ENCODE measurements at places on chromosomes 16 and 17.

- no peak for DNase-seq
These were observed 44.0 kb upstream of the CLEC18B start for GRCh38 chr16:74465281-74465680.

GRCh38 chr17:66849851-66850580, 15.1 kb downstream of the CACNG5 start:
- DNase-seq: no peak

- no peak for DNase-seq
These were observed 85.6 kb downstream of the SOX9 start for GRCh38 chr17:72206376-72206775.

- peak; percentile 39 for DNase-seq
These were observed 4.1 kb upstream of the C1QTNF1 start for GRCh38 chr17:79019632-79020584.

DNA sequence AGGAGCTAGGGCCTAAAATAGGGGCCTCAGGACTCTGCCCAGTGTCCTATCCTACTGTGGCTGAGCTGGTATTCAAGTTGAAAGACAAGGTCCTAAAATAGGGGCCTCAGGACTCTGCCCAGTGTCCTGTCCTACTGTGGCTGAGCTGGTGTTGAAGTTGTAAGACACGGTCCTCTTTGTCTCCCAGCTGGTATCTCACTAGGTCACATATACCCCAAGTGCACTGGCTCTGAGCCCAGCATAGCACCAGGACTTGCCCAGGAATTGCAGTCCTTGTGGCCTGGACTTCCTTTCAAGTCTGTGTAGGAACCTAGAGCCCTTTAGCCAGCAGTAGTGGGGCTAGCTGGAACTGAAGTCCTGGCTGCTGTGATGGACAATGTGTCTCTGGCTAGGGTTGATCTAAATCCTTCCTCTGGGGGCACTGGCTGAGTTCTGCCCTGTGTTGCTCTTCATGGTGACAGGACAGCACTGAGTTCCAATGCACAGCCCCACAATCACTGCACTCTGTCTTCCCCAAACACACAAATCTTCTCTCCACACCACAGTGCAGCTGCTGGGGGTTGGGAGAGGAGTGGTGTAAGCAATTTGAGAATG, 260.5 kb downstream of the HAPSTR1 start:
- DNase-seq: no peak

DNA sequence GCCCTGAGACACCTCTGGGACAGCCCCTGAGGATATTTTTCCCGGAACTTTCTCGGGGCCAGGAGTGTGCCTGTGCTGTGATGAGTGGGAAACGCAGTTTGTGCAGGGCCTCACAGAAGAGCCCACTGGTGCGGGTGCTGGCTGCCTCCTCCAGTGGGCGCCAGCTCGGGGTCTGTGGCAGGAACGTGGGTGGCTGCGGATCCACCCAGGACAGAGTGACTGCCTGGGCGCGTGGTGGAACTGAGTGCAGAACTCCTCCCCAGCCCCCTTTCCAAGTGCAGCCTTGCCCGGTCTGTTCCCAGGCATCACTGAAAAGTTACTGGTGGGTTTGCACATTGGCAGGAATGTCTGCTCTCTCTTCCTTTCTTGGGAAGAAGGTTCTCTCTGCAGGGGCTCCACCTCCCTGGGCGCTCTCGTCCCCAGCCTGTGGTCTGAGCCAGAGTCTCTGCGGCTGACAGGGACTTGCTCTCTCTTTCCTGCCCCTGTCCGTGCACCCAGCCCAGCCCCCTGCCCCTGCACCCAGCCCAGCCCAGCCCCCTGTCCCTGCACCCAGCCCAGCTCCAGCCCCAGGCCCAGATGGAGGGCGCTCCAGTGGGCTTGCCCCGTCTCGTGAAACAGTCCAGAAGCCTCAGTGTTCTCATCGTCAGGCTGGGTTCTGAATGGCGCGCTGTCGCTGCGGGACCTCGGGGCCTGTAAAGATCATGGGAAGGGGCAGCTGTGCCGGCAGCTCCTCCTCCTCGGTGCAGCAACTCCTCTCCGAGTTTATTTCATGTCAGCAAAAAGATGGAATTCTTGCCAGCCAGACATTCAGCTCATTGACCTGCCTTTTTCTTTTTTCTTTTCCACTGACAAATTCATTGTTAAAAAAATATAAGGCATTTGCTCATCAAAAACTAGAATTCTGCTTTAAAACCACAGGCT, 117.5 kb downstream of the BANP start:
- no peak for DNase-seq

DNA sequence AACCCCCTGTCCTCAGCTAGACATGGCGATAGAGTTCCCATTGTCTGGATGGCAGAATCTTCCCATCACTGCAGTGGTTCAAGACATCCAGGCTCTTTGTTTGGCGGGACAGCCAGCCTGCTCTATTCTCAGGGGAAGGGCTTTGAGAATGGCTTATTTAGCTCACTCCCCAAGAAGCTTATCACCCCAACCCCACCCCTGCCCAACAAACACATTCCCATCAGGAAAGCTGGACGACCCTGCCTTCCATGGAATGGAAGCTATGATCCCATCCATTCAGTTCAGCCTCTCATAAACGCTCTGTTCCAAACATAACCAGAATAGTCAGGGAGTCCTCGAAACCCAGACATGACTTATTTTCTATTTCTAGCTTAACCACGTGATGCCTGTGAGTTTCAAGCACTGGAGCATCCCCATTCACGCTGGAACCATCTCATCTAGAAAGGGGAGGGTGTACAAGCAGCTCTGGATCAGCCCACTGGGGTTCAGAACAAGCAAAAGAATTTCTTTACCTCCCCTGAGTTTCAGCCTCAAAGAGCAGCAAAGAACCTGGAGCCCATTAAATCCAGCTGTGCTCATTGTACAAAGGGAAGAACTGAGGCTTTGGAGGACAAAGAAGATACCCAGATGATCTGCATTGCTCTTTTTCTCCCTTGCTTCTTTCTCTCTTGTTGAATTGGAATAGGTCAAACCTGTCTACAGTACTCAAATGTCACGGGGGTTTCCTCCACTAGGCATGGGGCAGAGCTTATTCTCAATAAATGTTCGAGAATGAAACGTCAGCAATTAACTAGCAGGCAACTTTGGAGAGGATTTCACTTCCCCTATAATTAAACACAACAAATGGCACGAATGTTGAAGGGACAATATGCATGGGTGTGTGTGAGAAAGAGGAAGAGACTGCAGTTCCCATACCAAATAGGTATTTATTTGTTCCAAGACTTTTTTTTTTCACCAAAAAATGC, 93.1 kb downstream of the XYLT1 start:
- no peak for DNase-seq

- no peak for DNase-seq
These were observed 359.6 kb downstream of the SNX29 start for GRCh38 chr16:12336141-12336540.

DNA sequence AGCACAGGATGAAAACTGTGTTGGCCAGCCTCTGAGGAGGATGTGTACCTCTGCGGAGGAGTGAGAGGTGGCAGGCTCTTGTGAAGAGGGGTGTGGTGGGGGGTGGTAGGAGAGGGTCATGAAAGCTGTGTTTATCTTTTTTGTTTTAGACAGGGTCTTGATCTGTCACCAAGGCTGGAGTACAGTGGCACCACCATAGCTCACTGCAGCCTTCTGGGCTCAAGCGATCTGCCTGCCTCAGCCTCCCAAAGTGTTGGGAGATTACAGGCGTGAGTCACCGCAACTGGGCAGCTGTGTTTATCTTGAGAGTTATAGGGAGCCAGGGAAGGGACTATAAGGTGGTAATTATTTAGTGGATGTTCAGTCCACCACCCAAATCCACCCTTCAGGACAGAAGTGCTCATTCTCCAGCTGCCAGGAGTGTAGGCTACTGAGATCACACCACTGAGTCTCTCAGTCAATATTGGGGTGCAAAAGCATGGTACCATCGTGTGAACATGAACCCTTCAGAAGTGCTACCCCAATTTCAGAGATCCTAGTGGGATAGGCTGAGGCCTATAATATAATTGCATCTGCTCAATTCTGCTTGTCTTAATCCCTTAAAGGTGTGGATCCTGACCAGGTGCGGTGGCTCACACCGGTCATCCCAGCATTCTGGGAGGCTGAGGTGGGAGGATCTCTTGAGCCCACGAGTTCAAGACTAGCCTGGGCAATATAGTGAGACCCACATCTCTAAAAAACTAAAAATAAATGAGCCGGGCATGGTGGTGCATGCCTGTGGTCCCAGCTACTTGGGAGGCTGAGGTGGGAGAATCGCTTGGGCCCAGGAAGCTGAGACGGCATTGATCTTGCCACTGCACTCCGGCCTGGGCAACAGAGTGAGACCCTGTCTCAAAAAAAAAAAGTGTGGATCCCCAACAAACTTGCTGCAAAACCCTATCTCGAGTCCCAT, 788 bp upstream of the EXOC3L1 start:
- peak; percentile 11 for DNase-seq

DNA sequence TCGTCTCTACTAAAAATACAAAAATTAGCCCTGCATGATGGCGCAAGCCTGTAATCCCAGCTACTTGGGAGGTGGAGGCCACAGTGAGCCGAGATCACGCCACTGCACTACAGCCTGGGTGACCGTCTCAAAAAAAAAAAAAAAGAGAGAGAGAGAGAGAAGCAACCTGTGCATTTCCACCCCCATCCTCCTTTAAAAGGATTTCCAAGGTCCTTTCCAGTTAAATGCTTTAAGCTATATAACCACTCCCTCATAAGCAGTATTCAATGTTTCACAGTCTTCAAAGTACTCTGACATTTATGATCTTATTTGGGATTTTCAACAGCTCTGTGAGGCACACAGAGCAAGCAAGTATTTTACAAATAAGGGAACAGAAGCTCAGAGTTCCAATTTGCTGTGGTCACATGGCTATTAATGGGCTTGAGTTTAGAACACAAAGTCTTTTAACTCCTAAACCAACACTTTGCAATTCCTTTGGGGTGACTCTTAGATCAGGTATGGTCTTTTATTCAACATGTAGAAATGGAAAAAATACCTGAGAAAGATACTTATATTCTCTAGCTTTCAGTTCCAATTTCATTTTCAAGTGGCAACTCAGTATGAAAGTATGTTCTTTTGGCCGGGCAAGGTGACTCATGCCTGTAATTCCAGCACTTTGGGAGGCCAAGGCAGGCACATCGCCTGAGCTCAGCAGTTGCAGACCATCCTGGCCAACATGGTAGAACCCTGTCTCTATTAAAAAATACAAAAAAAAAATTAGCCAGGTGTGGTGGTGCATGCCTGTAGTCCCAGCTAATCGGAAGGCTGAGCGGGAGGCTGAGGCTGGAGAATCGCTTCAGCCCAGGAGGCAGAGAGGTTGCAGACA, 31.3 kb downstream of the SPOP start:
- no peak for DNase-seq

DNA sequence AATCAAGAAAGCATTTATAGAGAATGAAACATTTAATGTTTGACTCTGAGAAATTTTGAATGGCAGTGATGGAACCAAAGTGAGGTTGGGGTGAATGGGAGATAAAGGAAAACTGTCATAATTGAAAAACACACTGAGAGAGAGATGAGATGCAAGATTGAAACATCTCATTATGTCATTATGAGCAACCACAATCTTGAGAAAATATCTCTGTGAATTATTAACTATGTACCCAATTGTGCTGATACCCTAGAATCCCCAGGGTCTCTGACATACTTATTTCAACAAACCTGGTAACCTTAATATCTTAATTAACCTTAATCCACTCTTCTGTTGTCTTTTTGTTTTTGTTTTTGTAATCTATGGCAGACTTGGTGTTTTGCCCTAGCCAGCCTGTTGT, 143.5 kb upstream of the HLF start:
- no peak for DNase-seq

DNA sequence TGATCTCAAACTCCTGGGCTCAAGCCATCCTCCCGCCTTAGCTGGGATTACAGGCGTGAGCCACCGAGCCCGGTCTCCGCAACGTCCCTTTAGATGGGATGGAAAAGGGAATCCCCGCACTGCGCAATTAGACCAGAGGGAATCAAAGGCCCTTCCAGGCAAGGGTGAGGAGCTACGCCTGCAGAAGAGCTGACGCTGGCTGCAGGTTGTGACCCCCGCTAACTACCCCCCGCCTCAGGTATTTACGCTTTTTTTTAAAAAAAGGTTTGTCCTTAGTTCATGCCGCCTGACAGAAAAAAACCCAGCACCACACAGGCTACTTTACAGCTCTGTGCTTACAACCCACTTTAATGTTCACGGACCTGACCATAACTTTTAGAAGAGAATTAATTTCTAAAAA, 26.9 kb downstream of the ZCCHC14 start:
- no peak for DNase-seq

GRCh38 chr16:64203126-64203525, 918.7 kb downstream of the CDH11 start:
- DNase-seq: no peak

DNA sequence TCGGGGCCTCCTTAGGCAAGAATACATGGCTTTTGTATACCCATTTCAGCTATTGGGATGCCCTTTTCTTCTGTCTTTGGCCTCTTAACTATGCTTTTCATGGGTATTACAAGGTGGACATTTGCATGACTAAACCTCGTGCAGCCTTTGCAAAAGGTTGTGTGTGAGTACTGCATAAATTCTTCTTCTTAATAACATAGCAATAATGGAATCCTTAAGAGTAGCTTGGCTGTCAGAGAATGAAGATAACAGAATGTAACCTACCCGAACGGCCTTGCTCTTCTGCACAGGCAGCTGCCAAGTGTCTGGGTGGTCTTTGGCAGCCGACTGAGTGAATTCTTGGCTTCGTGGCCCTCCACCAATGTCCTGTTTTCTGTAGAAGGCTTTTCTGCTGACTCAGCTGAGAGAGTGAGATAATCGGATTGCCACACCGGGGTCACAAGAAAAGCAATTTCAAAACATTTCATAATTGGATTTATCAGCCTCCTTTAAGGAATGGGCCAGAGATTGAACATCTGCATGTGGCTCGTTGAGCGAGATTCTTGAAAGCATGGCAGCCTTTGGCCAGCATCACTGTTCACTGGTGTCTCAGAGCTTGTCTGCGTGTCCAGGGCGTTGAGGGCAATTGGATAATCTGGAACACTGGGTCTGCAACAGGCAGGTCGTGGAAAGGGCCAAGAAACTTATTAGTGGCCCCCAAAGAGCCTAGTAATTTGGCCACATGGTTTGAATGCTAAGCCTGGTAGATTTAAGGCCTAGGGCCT, 13.4 kb downstream of the IRF8 start:
- no peak for DNase-seq

DNA sequence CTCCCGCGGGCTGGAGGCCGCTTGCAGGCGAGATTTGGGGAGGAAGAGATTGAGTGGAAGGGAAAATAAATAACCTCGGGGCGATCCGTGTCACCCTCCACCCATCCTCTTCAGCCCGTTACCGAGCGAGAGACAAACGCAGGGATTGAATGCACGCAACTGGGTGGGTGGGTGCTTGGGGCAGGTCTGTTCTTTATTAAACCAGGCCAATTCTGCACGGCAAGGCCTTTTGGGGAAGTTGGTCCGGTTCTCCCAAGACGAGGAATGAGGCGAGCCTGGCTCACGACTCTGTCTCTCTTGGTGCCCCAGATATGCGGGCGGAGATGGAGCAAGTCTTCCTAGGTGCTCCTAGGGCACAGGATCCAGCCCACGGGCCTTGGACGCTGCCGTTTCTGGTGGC, 396 bp upstream of the HOXB7 start:
- peak; percentile 40 for DNase-seq

GRCh38 chr17:69919789-69920188, 155.2 kb upstream of the KCNJ16 start:
- no peak for DNase-seq

All from SHP77 treated with DMSO at 0.1 percent for 48 hours (cell line).